ENCODE measurements at places on chromosomes 2 and 18.

GRCh38 chr18:26547646-26548414 is 523 bp downstream of the KCTD1 start:
- DNase-seq, result no peak

DNA sequence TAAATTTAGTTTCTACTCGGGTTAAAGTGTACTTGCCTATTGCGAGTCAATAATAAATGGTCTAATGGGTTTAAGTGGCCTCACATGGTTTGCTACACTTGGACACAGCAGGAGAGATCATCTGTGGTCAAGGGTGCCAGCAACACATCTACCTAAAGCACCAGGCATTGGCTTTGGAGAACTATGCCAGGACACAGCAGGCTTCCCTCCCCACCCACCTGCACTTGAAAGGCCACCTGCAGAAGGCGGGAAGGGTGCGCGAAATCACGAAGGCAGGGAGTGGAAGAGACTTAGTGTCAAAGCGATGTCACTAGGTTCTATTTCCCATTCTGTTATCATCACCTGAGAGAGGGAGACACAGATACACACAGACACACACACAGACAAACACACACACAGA is 44.5 kb downstream of the MYT1L start:
- no peak for DNase-seq

GRCh38 chr18:43389163-43389562 is 111.9 kb upstream of the SYT4 start:
- no peak for DNase-seq

- DNase-seq, result no peak
These were observed 64.1 kb downstream of the KCNJ3 start for GRCh38 chr2:154762638-154763037.

- no peak for DNase-seq
These were observed 701.1 kb upstream of the KLHL29 start for GRCh38 chr2:22683914-22684313.

- no peak for DNase-seq
These were observed 324.2 kb upstream of the RGPD4 start for GRCh38 chr2:107502539-107502938.

DNA sequence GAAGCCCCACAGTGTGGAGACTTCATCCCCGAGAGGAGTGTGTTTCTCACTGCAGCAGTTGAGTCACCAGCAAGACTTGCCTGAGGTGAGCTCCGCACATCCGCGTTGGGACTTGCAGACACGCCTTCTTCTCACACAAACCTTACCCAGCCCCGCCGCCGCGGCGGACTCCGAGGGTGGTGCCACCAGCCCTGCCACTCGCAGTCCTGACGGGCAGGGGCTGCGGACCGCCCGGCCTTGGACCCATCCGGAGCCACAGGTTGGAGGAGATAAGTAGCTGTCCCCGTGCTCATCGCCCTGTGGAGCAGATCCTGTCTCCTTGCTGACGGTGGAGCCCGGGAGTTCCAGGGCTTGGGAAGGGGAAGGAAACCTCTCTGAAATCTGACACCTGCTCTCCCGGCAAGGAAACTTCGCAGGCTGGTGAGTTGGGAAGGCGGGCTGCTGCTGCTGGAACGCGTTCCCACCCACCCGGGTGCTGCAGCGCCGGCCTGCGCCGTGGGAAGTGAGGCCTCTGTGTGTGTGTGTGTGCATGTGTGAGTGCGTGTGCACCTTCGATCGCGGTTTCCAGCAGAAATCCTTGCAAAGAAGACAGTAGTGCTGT is at the start of gene RAB27B:
Gene RAB27B, plus strand, starts transcription at position 197 of the 601 bp plus-strand sequence. CDS start 49,109 bp downstream, outside the sequence.
- DNase-seq, result peak; percentile 62

GRCh38 chr2:134436706-134437105 is 182.8 kb downstream of the MGAT5 start:
- no peak for DNase-seq

- DNase-seq, result no peak
These were observed 205.3 kb downstream of the LRP1B start for GRCh38 chr2:141925511-141925910.
